ENCODE measurements at places on chromosomes 6 and 20.
A peak's percentile ranks its signal among the peaks of the same experiment; 100 is the strongest.

GRCh38 chr6:161115468-161115867 is 123.9 kb downstream of the MAP3K4 start:
- no peak for DNase-seq

GRCh38 chr6:148794797-148795196 is 48.0 kb downstream of the UST start:
- no peak for DNase-seq

DNA sequence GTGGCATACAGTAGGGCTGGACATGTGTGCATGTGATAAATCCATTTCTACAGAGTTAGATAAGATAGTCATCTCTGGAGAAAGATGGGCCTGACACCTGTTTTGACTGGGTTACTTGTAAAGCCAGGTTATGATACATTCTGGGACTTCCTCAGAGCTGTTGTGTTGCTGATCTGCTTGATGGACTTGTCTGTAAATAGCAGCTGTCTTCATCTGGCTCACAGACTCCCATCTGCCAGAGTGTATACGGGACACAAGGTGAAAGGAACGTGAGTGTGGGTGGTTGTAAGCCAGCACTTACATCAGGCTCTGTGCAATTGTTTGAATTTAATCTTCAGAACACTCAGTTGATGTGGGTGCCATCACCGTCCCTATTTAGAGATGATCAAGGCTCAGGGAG is 49.8 kb downstream of the ZDHHC14 start:
- DNase-seq = no peak

DNA sequence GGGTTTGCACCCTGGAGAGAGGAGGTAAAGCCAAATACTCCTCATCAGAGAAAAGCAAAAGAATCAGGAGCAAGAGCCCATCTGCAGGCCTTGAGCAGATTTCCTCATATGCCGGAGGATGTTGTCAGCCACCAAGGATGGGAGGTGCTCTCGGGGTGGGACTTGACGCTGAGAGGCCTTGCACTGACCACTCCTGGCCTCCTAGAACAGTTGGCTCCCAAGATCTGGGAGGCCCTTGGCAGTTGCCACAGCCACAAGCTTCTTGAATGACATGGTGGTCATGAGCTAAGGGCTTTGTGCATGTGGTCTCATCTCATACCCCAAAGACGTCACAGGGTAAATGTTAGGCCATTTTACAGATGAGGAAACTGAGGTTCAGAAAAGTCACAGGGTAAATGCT is 75.2 kb upstream of the PMEPA1 start:
- DNase-seq = no peak

GRCh38 chr6:12842114-12842513 is 125.5 kb downstream of the PHACTR1 start:
- DNase-seq = no peak

DNA sequence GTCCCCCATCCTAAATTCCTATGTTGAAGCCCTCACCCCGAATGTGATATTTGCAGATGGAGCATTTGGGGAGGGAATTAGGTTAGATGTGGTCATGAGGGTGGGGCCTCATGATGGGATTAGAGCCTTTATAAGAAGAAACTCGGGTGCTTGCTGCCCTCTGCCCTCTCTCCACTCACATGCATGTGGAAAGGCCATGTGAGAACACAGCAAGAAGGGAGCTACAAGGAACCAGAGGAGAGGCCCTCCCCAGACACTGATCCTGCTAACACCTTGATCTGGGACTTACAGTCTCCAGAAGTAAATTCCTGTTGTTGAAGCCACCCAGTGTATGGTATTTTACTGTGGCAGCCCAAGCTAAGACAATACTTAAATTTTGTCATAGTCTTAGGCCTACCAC is 69.6 kb upstream of the TULP1 start:
- no peak for DNase-seq

DNA sequence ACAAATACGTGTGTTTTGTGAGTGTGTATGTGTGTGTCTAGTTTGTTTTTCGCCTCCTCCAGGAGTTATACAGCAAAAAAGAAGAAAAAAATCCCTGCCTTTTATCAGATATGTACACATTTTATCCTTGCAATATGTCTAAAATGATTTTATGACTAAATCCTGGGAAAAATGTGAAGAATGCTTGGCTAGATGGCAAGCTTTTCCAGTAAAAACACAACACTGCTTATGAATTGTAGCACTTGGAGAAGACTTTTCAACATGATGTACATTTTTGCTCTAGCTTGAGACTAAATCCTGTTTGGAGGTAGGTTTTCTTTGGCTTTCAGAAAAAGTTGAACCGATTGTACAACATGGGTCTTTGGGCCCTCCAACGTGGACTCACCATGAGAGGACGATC is 160.2 kb downstream of the GMPR start:
- DNase-seq = no peak

- DNase-seq = peak; percentile 50
Observed at GRCh38 chr20:33209789-33210188, 7.4 kb upstream of the BPIFA3 start.

DNA sequence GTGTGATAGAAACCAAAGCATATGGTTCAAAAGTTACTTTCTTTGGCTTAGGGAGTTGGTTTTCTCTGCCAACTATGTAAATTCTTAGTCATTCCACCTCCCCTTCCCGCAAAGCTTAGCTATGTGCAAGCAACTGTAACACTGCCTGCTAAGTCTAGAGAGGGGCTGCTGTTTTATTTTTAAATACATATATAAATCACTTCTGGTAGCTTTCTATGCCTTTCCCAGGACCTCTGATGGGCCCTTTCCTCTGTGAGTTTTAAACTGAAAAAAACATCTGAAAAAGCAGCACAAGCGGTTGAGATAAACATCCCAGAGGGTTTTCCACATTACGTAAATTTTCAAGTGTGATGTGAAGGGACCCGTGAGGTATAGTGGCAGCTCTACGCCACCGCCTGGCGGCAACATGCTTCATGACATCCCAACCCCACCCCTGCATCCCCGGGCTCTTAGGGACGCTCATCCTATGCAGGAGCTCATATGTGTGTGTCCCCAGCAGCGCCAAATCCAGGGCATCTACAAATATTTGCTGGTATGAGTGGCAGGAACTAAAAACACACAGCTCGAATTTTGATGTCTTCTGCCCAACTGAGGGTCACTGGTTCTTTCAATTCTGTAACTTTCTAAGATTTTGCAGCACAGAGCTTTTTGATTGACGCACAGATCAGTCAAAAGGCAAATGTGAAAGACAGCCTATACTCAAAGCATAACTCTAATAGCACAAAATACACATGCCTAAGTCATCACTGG is 12.7 kb downstream of the SAYSD1 start:
- DNase-seq = no peak

All from GM19239 (cell line).